Stimulated activated CD8-positive, alpha-beta memory T cell treated with anti-CD3 and anti-CD28 coated beads, Interleukin-7, amount 100 ng/mL, for 1 hour (primary cell): ENCODE measurements at places on chromosomes 12 and 14.

DNA sequence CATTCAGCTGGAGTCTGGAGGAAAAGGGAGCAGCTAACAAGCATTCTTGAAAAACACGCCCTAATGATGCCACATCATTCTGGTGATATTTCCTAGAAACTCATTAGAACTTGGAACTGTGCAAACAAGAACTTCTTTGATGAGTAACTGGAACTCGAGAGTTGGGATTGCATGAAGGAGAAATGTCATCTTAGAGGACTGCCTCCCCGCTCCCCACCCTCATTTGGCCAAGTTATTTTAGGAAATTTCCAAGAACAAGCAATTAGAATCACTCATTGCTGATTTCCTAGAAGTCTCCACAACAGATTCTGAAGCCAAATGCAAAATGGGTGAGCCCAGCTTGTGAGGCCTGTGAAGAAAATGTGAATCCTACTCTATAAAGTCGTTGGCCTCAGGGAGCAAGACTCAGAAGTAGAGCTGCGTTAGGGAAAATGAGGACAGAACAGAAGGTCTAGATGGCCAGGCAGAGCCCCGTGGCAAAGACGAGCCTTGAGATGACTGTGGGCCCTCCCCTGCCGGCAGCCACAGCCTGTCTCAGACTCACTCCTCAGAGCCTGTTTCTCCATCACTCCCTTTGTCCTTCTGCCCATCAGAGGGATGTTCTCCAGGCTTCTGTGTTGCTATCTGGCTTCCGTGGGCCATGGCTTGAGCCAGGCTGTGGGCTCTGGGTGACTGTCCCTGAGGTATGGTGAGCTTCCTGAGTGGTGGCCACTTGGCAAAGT lies 38.4 kb downstream of the RTL1 start:
- no peak for DNase-seq

- DNase-seq: no peak
Observed at GRCh38 chr14:92986254-92987147, 63.6 kb downstream of the CHGA start.

GRCh38 chr14:71647086-71647784 lies 285.0 kb upstream of the RGS6 start:
- DNase-seq: no peak

DNA sequence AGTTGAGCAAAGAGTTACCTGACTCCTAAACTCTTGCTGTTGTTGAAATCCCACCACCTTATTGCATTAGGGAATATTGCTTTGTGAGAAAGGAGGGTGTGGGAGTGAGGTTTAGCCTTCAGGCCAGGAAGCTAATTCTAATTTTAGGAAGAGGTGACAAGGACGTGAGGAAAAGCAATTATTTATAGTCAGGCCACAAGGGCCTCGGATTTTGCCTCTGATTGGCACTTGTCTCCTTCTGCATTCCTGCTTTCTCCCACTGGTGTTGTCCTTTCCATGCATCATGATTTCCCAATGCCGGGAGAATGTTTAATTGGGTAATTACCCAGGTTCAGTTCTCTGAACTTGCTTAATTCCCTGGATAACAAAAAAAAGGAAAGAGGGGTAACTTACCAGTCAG lies 37.9 kb upstream of the SLC38A2 start:
- DNase-seq: no peak

DNA sequence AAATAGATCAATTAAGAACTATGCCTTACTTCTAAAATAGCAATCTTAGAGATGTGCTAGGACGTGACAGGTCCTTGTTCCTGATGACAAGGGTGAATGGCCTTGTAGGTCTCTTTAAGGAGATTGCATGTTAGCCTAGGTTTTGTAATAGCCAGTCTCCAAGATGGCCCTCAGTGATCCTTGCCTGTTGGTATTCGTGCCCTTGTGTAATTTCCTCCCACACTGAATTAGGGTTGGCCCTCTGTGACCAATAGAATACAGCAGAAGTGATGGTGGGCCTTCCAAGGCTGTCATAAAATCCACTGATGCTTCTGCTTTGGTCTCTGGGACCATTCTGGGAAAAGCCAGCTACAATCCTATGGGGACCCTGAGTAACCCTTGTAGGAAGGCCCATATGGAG lies 38.2 kb upstream of the SNX6 start:
- DNase-seq: no peak

GRCh38 chr12:67091678-67092077 lies 177.5 kb upstream of the CAND1 start:
- DNase-seq: no peak

- no peak for DNase-seq
Observed at GRCh38 chr12:47360771-47361388, 281.1 kb upstream of the AMIGO2 start.

DNA sequence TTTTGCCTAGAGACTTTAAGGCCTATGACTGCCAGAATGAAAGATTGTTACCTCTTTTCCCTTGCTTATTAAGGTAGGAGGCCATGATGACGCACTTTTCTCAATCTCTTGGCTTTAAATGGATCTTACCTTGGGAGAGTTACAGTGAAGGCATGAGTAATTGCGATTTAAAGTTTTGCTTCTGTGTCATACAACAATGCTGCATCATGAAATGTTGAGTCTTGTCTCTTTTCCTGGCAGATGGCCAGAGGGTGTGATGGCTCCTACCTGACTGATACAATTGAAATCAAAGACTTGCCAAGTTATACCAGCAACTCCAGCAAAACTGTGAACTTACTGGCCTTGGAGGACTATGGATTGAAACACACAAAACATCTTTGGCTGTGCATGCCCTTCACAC lies 17.2 kb upstream of the LRRK2 start:
- no peak for DNase-seq

DNA sequence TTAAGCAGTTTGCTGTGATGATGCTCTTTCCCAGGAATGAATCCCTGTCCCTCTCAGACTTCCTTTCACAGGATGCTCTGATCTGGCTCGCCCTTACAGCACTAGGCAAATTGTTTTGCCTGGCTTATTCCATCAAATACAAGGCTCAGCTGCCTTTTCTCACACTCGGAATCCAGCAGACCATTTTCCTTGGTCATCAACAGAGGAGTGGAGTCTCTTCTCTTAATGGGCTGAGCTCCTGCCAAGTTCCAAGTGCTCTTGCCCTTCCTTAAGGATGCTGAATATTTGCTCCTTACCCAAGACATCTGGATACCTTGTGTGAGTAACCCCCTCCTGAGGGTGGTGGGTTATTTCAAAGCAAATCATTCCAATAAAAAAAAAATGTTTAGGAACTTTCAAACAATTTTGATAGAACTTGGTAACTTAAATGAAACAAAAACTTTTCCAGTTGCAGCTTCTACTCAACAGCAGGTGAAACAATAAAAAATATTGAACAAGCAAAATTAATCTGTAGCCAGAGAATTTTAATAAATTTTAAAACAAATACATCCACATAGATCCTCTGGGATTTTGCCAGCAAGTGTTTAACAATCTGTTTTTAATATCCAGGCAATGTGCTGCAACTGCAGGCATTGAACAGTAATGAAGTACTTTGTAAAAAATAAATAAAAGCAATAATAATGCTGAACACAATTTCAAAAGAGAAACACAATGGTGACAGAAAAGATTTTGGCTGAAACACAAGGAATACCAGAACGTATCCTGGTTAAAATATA lies 264.0 kb upstream of the FAR2 start:
- no peak for DNase-seq

DNA sequence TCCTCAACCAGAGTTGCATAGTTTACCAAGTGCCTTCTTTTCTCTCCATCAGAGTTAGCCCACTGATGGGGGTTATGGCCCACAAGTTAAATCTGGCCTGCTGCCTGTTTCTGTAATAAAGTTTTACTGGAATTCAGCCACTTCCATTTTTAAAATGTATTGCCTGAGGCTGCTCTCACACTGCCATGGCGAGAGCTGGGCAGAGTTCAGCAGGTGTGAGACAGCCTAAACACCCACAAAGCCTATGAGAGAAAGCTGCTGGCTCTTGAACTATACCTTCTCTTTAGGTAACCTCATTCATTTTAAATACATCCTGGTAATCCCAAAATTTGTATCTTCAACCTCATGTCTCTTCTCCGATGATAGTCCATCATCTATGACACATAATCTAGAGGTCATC lies 86.1 kb downstream of the BCL2L14 start:
- DNase-seq: no peak

DNA sequence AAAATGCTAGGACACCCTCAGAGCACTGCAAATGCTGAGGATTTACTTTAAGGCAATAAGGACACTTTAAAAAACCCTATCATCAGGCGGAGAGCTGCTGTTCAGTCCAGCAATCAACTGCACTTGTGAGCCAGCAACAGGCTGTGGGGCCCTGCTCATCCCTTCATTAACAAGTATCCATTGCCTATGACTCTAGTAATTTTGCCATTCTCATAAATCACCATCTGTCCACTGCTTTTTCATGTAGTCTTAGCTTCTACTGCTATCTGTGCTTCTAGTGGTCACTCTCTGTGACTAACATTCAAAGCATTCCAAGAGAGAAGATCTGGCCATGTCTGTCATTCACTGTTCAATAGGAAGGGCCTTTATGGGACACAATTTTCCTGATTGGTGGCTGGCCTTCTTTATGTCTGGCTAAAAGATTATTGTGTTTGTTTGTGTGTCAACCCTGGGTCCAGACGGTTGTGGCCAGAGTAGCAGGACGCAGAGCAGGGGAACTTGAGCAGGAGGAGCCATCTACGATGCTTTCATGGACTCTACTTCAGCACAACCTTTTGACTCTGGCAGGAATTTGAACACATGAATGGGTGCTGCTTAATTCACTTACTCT lies 3.6 kb upstream of the KRAS start:
- no peak for DNase-seq

DNA sequence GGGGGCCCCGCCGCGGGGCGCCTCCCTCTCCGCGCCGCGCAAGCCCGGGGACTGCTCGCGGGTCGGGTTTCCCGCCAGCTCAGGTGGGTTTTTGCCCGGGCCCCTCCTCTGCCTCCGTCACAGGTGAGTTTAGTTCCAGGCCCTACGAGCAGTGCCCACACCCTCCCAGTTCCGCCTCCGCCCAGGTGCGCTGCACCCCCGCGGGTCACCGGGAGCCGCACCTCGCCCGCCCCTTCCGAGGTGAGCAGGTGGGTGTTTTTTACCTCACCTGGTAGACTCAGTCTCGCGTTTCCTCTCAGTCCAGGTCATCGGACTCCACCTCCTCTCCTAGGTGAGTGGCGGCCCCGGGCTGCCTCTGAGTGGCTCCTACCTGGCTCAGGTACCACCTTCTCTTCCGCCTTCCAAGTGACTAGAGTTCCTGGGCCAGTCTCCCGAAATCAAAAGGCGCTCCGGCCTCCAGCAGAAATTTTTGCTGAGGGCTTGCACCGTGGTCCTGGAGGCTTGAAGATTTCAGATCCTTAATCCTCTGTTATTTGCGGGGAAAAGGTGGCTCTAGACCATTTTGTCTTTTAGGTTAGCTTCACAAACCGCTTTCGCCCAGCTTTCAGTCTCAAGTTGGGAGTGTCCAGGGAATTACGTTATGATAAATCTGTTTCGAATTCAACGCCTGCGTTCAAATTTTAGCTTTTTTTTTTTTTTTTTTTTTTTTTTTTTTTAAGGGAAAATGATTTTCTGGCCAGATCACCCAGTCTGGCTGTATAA lies at the start of gene TMEM30B:
Gene TMEM30B, minus strand, starts transcription at position 153 of the 762 bp plus-strand sequence. CDS start 191 bp downstream, outside the sequence.
- DNase-seq: no peak

DNA sequence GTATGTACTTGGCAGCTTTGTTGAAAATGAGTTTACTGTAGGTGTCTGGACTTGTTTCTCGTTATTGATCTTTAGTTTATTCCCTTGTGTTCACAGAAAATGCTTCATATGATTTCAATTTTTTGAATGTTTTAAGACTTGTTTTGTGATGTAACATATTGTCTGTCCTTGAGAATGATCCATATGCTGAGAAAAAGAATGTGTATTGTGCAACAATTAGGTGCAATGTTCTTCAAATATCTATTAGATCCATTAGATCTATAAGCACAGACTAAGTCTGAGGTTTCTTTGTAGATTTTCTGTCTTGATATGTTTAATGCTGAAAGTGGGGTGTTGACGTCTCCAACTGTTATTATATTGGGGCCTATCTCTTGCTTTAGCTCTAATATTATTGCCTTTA lies 879.6 kb upstream of the LRFN5 start:
- no peak for DNase-seq

- no peak for DNase-seq
Observed at GRCh38 chr12:130557886-130558765, 158.0 kb downstream of the RIMBP2 start.

GRCh38 chr12:92729773-92730305 lies 27.1 kb downstream of the PLEKHG7 start:
- no peak for DNase-seq

DNA sequence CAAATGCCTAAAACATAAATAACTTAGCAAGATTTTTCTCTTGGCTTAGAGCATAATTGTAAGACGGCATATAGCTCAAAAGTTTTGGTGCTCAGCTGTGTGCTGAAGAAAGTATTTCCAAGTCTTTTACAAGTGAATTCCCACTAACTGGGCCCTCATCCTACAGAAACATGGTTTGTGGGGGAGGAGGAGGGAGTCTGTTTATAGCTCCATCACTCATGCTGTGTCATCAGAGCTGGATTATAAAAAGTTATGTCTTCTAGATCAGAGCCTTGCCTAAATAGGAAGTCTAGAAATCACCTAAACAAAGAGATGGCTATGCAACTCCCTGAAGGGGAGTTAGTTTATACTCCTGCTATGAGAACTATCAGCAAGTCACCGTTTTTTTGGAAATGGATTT lies 65.9 kb upstream of the OTOGL start:
- DNase-seq: no peak

DNA sequence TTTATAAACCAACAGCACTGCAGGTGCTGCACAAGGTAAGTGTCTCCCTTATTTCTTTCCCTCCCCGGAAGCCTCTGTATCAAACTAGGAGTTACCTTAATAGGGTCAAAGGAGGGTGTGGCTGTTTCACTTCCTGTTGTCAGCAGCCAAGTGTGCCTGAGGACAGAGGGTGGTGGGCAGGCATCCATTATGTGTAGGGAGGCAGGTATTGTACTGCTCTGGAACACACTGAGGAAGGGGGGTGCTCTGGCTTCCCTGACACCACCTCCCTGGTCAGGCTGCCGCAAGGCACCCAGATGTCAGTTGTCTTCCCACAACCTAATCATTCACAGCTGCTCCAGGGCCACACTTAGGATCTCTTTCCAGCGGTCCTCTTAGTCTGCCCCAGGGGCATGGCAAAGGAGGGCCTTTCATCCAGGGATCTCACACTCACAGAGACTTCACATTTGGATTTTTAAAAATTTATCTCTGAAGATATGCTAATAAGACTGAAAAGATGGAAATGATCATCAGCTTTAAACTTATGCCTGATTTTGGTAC lies 132.0 kb upstream of the ARHGAP5 start:
- DNase-seq: no peak

- DNase-seq: no peak
Observed at GRCh38 chr12:123723011-123723410, 10.9 kb downstream of the ATP6V0A2 start.
